Effector memory CD8-positive, alpha-beta T cell (primary cell): ENCODE measurements at places on chromosomes 3 and 15.

GRCh38 chr3:156413293-156413892, 141.5 kb downstream of the SSR3 start:
- no peak for DNase-seq
- H3K4me1 ChIP-seq = no peaks in the 10 kb centered on the region
- no peak overlapping the region for H3K27ac ChIP-seq

- no peaks in the 10 kb centered on the region for H3K36me3 ChIP-seq
- H3K4me1 ChIP-seq = peaks cover 6% of the 10 kb centered on the region
- DNase-seq = no peak
These were observed 25.0 kb downstream of the SLC7A14 start for GRCh38 chr3:170560717-170561382.

- peaks cover 7% of the 10 kb centered on the region for H3K4me1 ChIP-seq
- H3K4me3 ChIP-seq = no peak overlapping the region
- DNase-seq = no peak
These were observed 13.2 kb downstream of the IL1RAP start for GRCh38 chr3:190526787-190527762.

DNA sequence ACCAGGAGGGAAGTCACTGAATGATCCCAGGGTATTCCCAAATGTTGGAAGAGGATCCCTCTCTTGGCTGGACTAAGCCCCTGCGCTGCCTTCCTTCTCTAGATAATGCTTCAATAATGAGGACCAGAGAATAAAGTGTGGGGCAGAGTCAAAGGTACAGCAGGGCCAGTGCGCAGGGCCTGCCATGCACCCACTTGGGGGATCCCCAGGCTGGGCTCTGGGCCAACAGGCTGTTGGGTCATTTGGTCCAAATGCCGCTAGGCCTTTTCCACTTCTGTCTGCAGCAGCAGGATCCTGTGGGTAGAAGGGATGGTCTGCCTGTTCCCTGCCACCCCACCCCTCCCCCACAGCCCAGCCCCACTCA, 5.7 kb upstream of the CLK3 start:
- H3K4me1 ChIP-seq = no peaks in the 10 kb centered on the region
- no peak overlapping the region for H3K4me3 ChIP-seq
- H3K36me3 ChIP-seq = peaks cover 10% of the 10 kb centered on the region
- no peak overlapping the region for H3K27ac ChIP-seq
- H3K27me3 ChIP-seq = no peaks in the 10 kb centered on the region

DNA sequence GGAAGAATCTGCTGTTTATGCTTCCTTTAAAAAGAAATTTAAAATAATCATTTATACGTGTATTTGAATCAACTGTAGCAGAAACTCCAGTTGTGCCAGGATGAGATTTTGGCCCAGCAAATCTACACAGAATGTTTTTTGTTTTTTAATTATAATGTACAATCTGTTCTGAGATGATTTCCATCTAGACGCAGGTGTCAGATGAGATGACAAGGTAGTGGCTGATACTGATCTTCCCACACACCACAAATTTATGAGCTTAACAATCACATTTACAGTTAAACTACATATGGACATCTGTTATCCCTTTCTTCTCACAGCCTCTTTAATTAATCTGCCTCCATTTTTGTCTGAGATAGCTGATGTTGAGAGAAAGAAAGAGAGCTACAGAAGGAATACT, 23.6 kb downstream of the DCLK3 start:
- no peak for DNase-seq
- H3K27me3 ChIP-seq = peaks cover 9% of the 10 kb centered on the region
- H3K4me1 ChIP-seq = no peaks in the 10 kb centered on the region
- no peak overlapping the region for H3K27ac ChIP-seq
- H3K4me3 ChIP-seq = no peak overlapping the region
- no peaks in the 10 kb centered on the region for H3K36me3 ChIP-seq

GRCh38 chr15:42102646-42103235, 8.4 kb upstream of the PLA2G4D start:
- H3K36me3 ChIP-seq = peaks cover 3% of the 10 kb centered on the region
- H3K4me3 ChIP-seq = no peak overlapping the region
- DNase-seq = no peak
- H3K27me3 ChIP-seq = peaks cover 67% of the 10 kb centered on the region
- H3K27ac ChIP-seq = no peak overlapping the region

DNA sequence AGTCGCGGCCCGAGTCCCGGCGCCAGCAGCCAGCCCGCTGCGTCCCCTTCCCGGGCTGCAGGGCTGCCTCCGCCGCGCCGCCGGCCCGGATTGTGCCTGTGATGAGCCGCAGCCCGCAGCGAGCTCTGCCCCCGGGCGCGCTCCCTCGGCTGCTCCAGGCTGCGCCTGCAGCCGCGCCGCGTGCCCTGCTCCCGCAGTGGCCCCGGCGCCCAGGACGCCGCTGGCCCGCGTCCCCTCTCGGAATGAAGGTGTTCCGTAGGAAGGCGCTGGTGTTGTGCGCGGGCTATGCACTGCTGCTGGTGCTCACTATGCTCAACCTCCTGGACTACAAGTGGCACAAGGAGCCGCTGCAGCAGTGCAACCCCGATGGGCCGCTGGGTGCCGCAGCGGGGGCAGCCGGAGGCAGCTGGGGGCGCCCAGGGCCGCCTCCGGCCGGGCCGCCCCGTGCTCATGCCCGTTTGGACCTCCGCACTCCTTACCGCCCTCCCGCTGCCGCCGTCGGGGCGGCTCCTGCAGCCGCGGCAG, 1.2 kb downstream of the CHST2 start:
- H3K4me1 ChIP-seq = peaks cover 2% of the 10 kb centered on the region
- H3K36me3 ChIP-seq = peaks cover 2% of the 10 kb centered on the region
- H3K27me3 ChIP-seq = peaks cover 4% of the 10 kb centered on the region
- no peak overlapping the region for H3K27ac ChIP-seq
- H3K4me3 ChIP-seq = peak overlapping the region; percentile 58
- DNase-seq = peak; percentile 17

- no peaks in the 10 kb centered on the region for H3K27me3 ChIP-seq
- peaks cover 8% of the 10 kb centered on the region for H3K36me3 ChIP-seq
- H3K4me1 ChIP-seq = peaks cover 2% of the 10 kb centered on the region
- no peak for DNase-seq
These were observed 21.5 kb downstream of the TMEM41A start for GRCh38 chr3:185477316-185477715.

GRCh38 chr3:70224337-70224736, 88.1 kb downstream of the MDFIC2 start:
- no peaks in the 10 kb centered on the region for H3K27me3 ChIP-seq
- no peak for DNase-seq
- H3K4me3 ChIP-seq = no peak overlapping the region

DNA sequence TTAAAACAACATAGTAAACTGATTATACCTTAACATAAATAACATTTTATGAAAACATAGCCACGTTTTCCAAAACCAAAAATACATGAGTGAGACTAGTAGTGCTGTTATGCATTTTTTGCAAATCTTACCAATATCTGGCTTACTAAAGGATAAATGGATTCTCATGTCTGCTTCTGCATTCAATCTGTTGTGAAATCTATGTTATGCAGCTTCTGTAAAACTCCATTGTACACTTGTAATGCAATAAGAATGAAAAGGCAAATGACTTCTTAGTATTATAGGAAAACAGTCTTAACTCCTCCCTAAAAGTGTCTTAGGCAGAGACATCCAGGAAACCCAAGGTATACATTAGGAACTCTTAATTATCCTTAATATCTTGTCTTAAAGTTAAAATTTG, 330.9 kb upstream of the THBS1 start:
- H3K36me3 ChIP-seq = no peaks in the 10 kb centered on the region
- DNase-seq = no peak
- H3K4me1 ChIP-seq = no peaks in the 10 kb centered on the region
- H3K4me3 ChIP-seq = no peak overlapping the region

DNA sequence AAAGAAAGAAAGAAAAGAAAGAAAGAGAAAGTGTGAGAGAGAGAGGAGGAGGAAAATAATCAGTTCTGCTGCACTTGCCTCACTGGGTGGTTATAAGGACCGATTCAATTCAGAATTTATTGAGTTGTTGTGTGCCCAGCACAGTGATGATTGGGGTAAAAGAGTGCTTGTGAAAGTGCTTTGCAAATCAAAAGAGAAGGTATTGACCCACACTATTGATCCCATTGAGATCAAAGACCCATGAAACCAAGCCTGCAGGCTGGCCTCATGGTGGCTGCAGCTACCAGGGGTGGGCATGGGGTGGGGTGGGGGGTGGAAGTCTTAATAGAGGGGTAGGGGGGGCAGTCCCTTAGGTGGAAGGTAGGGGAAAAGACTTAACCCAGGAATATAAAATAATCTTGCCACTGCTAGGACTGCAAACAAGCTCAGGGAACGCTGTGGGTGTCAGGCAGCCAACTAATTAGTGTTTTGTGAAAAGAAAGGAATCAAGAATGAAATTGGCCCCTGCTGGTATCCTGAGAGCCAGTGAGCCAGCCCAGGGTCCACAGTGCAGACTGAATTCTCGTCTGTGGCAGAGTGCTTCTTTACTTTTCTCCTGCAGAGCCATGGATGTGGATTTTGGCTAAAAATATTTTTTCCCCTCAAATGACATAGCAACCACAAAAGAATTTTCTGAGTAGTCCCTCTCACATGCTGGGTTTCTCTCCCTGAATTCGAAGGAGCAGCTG, 34.2 kb downstream of the CLEC3B start:
- peaks cover 20% of the 10 kb centered on the region for H3K27me3 ChIP-seq
- DNase-seq = no peak
- H3K27ac ChIP-seq = no peak overlapping the region
- H3K4me3 ChIP-seq = no peak overlapping the region
- peaks cover 12% of the 10 kb centered on the region for H3K4me1 ChIP-seq
- H3K36me3 ChIP-seq = no peaks in the 10 kb centered on the region

GRCh38 chr3:46670000-46670890, 23.2 kb downstream of the ALS2CL start:
- no peaks in the 10 kb centered on the region for H3K4me1 ChIP-seq
- H3K27ac ChIP-seq = peak overlapping the region; percentile 10
- H3K4me3 ChIP-seq = no peak overlapping the region
- H3K27me3 ChIP-seq = peaks cover 8% of the 10 kb centered on the region
- DNase-seq = no peak
- H3K36me3 ChIP-seq = no peaks in the 10 kb centered on the region

DNA sequence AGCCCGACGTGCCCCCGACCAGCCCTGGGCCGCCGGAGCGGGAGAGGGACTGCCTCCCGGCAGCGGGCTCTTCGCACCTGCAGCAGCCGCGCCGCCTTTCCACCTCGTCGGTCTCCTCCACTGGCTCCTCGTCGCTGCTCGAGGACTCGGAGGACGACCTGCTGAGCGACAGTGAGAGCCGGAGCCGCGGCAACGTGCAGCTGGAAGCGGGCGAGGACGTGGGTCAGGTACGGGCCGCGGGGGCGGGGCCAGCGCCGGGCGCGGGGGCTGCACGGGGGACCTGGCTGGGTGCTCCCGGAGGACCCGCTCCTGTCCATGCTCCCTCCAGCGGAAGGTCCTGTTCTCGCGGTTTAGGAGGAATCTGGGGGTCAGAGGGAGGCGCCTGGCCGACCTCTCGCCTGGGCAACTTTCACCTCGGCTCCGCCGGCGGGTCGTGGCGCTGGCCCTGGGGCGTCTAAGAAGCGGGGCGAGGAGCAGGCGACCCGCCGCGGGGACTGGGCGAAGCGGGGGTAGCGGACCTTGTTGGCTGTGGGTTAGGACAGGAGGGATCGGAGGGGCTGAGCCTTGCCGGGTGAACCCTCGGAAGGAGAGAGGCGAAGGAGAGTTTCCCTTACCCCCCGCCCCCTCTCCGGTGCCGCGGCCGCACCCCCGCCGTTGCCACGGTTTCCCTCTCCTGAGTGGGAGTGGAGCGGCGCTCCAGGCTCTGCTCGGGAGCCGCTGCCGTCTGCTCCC, 682 bp downstream of the ITPKA start:
- peaks cover 16% of the 10 kb centered on the region for H3K4me1 ChIP-seq
- H3K27me3 ChIP-seq = peaks cover 34% of the 10 kb centered on the region
- no peak overlapping the region for H3K27ac ChIP-seq
- H3K36me3 ChIP-seq = peaks cover 10% of the 10 kb centered on the region

DNA sequence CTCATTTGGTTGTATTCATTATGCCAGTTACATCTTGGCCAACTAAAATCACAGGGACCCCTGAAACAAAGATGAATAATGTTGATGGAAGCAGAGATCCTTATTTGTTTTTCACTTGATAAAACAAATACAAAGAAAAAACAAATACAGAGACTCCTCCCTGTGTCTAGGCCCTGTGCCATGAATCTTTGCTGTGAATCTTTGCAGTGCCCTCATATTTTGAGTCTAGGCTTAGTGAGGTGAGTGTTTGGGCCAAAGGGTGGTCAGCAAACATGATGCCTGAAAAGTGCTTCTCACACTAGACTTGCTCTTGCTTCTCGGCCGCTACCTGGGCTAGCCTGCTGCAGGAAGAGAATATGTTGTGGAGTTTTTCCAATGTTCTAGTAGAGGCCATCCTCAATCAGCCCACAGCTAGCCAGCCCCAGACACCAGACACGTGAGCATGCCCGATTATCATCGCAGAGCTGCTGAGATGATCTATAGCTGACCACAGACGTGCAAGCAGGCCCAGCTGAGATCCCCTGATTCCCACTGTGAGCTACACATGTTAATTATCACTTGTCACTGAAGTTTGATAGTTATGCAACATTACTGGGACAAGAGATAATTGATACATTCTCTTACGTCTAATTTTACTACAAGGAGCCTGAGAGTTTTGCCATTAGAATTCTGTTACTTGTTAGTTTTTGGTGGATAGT, 191.4 kb downstream of the THRB start:
- no peak for DNase-seq
- H3K36me3 ChIP-seq = no peaks in the 10 kb centered on the region
- H3K4me3 ChIP-seq = no peak overlapping the region
- H3K27me3 ChIP-seq = no peaks in the 10 kb centered on the region
- H3K4me1 ChIP-seq = no peaks in the 10 kb centered on the region

DNA sequence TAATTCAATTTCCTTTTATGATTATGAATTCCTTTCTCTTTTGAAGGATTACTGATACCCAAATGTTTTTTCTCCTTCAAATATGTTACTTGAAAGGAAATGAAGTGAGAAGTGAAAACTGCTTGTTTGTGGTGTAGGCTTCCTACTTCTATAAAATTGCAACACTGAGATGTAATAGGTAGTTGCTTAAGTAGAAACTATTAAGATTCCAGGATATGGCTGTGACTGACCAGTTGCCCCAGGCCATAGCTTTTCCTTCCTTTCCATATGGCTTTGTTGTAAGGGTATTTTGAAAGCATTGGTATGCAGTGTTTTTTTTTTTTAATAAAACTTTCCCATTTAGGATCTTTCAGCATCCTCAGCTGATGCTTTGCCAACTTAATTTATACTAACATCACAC, 28.5 kb downstream of the DNAJC13 start:
- DNase-seq = no peak
- peaks cover 6% of the 10 kb centered on the region for H3K36me3 ChIP-seq
- H3K4me1 ChIP-seq = peaks cover 5% of the 10 kb centered on the region
- H3K27me3 ChIP-seq = no peaks in the 10 kb centered on the region

DNA sequence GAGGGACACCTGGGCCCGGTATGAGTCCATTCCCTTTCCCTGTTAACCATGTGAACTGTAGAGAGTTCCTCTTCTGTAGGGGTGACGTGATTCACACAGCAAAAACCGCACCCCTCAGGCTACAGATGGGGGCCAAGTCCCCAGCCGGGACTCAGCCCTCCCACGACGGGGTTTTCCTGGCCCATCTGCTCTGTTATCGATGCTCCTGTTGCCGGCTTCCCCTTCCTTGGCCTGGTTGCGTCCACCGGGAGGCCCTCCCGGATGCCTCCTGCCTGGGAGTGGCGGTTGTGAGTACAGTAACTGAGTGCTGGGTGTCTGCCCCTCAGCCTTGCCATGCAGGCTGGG, 817 bp upstream of the PLXNA1 start:
- H3K4me1 ChIP-seq = peaks cover 14% of the 10 kb centered on the region
- peaks cover 33% of the 10 kb centered on the region for H3K27me3 ChIP-seq
- H3K27ac ChIP-seq = peak overlapping the region; percentile 89
